HCT116 (cell line): ENCODE measurements at places on chromosomes 12 and 14.

- no peak for DNase-seq
Measured at GRCh38 chr12:116539905-116540482, 19.2 kb upstream of the MAP1LC3B2 start.

DNA sequence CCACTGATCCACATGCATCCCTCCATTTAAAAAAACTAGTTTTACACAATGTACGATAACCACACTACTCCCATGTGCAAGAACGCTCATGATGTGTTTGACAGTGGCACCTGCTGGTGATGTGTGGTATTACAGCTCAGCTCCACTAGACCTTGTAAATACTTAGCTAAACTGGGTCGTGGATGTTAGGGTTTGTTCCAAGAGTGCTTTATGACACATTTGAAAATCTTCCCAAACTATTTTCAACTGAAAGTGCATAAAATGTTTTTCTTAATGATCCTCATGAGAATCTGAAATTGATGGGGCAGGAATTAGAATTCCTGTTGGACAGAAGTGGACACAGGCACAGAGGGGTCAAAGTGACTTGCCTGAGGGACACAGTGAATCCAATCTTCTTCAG lies 99.2 kb downstream of the SCARB1 start:
- DNase-seq: no peak

GRCh38 chr12:108759924-108760323 lies 28.6 kb upstream of the CORO1C start:
- DNase-seq: no peak

DNA sequence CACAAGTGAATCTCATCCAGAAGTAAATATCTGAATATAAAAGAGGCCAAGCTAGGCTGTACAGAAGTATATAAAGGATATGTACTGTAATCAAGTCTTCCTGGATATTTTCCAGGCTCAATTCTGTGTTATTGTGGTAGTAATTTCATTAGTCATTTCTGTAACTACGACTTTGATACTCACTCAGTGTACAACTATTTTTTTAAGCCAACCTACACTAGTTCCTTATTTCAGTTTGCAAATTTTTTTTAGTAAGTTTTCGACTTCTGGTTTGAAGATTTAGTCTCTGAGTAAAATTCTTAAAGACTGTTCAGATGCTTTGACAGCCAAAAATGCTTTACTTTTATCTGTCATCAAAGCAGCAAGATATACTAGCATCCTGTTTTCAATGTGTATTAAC lies 130.8 kb downstream of the CAPZA3 start:
- no peak for DNase-seq

GRCh38 chr14:94213021-94213420 lies 38.9 kb downstream of the PPP4R4 start:
- no peak for DNase-seq

DNA sequence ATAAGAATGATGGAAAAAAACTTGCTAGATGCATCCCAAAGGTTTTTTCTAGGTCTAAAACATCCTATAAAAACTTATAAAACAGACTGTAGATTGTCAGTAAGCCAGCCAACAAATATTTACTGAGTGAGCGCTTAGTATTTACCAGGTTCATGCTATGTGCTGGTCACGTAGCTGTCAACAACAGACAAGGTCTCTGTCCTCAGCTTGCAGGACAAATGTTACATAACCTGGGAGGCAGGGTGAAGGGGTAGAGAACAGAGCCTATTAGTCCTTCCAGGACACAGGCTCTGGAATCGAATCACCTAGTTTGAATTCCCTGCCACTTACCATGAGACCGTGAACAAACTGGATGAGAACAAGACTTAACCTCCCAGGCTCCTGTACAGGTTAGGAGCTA lies 6.4 kb downstream of the NFYB start:
- no peak for DNase-seq
